ENCODE measurements at places on chromosomes 16 and 17. TPM values are rescaled to one million over a fixed set of nuclear protein-coding genes. Genes with fewer than 3 reads are reported as not detected.

MED13 gene
- 4.8 TPM for polyA plus RNA-seq

GRCh38 chr17:68588362-68588761, 12.8 kb downstream of the FAM20A start:
- DNase-seq = no peak

DNA sequence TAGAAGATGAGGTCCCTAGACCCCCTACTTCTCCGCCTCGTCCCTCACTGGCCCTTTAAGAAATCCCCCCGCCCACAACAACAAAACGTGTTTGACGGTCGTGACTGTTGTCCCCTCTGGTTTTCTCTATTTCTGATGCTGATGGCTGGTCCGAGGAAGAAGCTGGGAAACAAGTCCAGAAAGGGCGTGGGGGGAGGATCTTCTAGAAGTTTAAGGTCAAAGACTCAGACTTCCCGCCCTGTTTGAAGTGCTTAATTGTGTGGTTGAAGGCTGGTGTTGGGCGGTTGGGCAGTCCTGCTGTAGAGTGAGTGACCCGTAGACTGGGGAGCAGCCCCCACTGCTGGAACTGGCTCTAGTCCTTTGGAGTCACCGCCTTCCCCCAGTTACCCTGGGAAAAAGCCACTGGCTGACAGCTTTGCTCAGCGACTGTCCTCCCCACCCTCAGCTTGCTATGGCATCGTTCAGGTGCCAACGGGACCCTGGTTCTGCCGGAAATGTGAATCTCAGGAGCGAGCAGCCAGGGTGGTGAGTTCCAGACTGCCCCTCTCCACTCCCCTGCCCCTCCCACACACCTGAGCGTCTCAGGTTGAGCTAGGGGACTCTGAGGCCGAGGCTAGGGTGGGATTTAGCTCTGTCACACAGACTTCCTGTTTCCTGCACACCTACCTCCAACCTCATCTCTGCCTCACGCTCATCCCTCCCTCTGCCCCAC, 1.6 kb downstream of the MLLT6 start:
- DNase-seq = no peak

DNA sequence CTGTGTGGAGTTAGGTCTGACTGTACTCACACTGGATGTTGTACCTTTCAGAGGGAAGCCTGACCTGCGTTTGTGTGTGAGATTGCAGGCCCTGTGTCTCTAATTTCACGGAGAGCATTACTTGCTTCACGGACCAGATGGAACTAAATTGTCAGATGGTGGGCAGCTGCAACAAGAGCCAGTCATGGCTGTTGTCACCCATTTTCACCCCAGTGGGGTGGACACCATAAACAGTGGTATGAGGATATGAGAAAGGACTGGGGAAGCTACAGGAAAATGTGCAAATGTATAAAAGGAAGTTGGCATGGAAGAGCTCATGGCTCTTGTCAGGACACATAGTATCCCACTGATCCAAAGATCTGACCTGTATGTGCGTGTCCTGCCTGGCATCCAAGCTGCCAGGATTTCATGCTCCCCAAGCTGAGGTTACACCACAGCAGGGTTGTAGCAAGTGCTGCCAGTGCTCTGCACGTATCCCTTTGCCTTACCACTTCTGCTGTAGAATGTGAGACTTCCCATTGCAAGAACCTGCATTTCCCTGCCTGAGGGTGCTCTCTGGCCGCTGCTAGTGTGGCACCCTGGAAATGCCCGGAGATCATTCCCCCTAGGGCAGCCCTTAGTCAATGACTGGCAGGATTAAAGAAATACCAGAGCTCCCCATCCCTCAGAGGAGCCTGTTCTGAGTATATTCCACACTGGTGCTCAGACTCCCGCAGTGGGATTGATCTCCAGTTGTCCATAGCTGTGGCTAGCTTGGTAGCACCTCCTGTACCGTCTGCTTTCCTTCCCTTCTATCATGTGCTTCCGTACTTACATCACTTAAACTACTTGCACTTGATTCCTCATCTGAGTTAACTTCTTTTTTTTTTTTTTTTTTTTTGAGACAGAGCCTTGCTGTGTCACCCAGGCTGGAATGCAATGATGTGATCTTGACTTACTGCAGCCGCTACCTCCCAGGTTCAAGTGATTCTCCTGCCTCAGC, 70.4 kb upstream of the TANC2 start:
- DNase-seq = no peak

- no peak for DNase-seq
Observed at GRCh38 chr17:80347948-80348351, 67.0 kb upstream of the ENDOV start.

GSG1L gene
- polyA plus RNA-seq = 3.8 TPM

PRR29 gene
- not detected for polyA plus RNA-seq

GRCh38 chr16:19805459-19806162, 79.0 kb downstream of the GPRC5B start:
- DNase-seq = no peak

NATD1 gene
- 6.2 TPM for polyA plus RNA-seq

CFAP97D1 gene
- polyA plus RNA-seq = 0.25 TPM

DNA sequence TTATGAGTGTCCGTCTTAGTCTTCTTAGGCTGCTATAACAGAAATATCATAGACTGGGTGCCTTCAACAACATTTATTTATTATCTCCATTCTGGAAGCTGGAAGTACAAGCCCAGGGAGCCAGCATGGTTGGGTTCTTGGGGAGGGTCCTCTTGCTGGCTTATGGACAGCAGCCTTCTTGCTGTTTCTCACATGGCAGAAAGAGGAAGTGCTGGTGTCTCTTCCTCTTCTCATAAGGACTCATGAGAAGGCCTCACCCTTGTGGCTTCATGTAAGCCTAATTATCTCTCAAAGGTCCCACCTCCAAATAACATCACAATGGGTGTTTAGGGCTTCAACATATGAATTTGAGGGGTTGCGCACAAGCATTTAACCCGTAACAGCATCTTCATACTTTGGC, 207.0 kb upstream of the COX10 start:
- no peak for DNase-seq

GRCh38 chr17:40319651-40320540, 10.9 kb downstream of the RARA start:
- no peak for DNase-seq

- no peak for DNase-seq
Observed at GRCh38 chr17:58507123-58507634, 7.3 kb downstream of the MTMR4 start.

GRCh38 chr17:413706-414380, 61.2 kb upstream of the RPH3AL start:
- no peak for DNase-seq

WFIKKN2 gene
- polyA plus RNA-seq = not detected

DNA sequence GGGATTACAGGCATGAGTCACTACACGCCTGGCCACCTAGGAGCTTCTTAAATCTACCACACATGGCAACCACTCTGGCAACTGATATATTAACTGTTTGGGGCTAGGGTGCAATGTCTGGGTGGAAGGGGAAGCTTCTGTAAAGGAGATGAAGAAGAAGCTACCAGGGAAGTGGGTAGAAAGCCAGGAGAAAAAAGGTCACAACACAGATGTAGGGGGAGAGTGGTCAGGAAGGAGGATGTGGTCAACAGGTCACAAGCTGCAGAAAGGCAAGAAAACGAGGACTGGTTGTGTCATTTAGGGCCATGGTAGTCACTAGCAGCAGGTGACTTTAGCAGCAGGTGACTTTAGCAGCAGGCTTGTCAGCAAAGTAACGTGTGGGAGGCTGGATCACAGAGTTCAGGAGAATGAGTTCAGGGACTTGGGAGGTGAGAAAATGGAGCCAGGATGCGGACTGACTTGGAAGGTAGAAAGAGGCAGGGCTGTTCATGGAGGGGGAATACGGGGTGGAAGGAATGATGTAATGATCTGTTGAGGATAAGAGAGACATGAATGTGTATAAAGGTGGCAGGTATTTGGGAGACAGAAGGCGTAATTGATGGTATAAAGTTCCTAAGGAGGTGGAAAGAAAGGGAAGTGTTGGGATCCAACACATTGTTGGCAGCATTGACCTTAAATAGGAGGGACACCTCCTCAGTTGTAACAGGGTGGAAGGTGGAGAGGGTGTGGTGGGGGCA, 16.3 kb upstream of the WFIKKN2 start:
- no peak for DNase-seq

- no peak for DNase-seq
Observed at GRCh38 chr17:60579090-60579489, 20.9 kb upstream of the PPM1D start.

- DNase-seq = no peak
Observed at GRCh38 chr17:28879886-28880571, 17.5 kb downstream of the FLOT2 start.

- no peak for DNase-seq
Observed at GRCh38 chr16:81599034-81599744, 154.6 kb downstream of the CMIP start.

DNA sequence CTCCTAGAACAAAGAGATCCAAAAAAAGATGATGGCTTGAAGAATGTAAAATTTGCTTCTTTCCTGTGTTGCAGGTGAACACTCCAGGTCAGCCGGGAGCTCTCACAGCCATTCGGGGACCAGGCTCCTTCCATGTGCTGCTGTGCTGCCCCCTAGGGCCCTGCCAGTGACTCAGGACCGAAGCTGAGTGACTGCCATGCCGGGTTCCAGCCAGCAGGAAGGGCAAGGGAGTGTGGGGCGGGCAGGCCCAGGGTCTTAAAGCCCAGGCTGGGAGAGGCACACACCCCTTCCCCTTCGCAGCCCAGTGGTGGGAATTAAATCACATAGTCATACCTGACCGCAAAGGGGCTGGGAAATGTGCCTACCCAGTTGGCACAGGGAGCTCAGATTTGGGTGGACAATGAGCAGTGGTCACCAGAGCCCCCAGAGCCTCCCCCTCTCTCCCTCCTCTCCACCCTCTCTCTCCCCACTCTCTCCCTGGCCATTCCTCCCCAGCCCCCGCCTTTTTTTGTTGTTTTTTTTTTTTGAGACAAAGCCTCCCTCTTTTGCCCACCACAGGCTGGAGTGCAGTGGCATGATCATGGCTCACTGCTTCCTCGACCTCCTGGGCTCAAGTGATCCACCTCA, 11.5 kb downstream of the EPOP start:
- DNase-seq = no peak

DNA sequence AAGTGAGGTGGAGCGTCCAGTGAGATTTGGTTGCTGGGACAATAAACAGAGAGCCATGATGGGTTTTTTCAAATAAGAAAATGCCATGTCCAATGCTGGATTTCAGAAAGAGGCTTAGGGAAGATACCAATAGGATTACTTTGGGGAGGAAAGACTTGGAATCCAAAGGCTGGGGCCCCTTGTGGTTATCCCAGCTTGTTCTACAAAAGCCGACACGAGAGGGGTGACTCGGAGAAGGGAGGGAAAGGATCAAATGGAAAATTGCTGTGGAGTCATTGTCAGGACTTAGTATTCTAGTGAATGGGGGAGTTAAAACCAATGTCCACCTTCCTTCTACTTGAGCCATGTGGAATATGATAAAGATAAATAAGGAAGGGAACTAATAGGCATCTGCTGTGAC, 305.5 kb downstream of the SOX9 start:
- DNase-seq = no peak

ABCC12 gene
- polyA plus RNA-seq = not detected

- no peak for DNase-seq
Observed at GRCh38 chr16:51197953-51198748, 47.1 kb upstream of the SALL1 start.

PLD2 gene
- 32.9 TPM for polyA plus RNA-seq

DNA sequence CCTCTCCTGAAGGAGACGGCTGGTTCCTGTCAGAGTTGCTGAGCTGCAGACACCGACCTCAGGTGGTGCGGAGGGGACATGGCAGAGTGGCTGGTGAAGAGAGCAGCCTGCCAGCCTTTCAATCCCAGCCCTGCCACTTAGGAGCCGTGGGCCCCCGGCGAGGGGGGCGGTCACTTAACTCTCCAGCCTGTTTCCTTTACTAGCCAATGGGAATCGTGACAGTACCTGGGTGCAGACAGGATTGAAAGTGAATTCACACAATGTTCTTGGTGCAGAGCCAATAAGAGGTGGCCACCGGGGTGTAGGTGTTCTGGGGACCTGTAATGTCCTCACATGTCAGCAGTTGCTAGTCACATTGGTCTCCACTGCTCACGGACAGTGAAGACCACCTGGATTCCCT, 13.5 kb downstream of the ACE start:
- DNase-seq = no peak

GRCh38 chr16:57791195-57791892, 10.9 kb downstream of the KIFC3 start:
- no peak for DNase-seq

DNA sequence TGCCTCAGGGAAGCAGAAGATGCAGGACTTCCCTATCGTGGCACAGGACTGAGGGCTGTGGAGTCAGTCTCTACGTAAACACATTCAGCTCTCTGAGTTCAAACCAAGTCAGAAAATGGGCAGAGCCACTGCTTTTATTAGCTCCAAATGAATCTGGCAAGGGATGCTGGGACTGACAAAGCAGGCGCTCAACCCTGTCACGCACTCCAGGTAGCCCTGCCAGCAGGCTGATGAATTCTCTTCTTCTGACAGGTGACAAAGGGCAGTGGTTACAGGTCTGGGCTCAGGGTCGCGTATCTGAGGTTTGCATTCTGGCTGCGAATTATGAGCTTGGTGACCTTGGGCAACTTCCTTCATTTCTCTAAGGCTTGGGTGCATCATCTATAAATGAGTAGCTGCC, 9.4 kb downstream of the RPH3AL start:
- DNase-seq = peak; percentile 21

RAB11FIP4 gene
- polyA plus RNA-seq = 1.9 TPM

G6PC1 gene
- polyA plus RNA-seq = not detected

DNA sequence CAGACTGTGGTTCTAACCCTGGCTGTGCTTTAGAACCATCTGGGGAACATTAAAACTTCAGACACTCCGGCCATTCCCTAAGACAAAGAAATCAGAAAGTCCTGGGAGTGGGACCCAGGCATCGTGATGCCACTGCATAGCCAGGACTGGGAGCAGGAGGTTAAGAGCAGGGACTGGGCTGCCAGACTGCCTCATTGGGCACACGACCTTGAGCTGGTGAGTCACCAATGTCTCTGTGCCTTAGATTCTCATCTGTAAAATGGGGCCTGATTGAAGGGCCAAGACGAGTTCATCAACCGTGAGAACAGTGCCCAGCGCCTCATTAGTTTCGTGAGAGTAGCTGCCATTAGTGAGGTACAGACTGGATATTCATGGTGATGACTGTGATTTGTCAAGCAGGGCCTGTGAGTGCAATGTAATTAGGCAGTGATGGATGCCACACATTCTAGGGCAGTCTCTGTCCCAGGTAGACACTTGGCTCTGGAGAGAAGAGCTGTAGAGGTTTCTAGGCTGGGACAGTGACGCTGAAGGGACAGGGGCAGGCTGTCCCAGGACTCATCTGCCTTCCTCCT, 196.8 kb downstream of the NTN1 start:
- DNase-seq = peak; percentile 68

FBXL19 gene
- polyA plus RNA-seq = 11.6 TPM

- DNase-seq = no peak
Observed at GRCh38 chr17:29544066-29544465, 22.8 kb downstream of the ABHD15 start.
